CD8-positive, alpha-beta memory T cell (primary cell): ENCODE measurements at places on chromosomes 4 and X.

DNA sequence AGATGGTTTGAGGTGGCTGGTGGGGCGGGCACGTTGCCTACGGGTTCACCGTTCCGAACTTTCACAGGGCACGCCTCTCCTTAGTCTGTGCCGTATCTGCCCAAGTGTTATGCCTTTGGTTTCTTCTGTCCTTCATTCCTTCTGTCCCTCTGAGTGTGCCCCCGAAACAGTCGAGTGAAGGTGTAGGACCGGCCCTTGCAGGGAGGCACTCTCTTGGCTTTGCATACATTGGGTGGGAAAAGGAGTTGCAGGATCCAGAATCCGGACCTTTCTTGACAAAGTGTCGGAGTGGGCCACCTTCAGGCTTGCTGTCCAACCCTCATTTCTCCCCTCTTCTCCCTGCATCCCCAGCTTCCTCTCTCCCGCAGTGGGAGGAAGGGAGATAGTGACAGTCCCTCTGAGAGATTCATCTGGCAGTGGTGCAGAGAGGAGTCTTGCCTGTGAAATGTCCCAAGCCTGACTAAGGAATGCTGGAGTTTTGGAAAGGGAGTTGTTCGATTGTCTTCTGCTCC lies 569 bp downstream of the ARFIP1 start:
- DNase-seq = no peak

DNA sequence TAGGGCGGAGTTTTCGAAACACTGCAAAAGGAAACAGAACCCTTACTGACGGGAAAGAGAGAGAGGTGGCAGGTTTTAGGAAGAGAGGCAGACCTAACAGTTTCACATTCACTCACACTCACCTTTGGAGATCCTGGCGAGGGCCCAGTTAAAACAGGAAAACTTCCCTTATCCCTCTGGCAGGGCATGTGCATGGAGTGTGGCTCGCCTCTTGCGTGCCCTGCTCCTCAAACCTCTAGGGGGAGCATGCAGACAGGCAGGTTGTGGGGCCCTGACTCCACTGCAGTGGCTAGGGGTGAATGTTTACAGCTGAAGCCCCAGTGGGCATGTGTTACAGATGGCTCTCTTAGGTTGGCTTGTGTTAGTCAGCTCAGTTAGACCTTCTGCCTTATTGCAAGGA lies 451.5 kb downstream of the UBE2NL start:
- DNase-seq = no peak

DNA sequence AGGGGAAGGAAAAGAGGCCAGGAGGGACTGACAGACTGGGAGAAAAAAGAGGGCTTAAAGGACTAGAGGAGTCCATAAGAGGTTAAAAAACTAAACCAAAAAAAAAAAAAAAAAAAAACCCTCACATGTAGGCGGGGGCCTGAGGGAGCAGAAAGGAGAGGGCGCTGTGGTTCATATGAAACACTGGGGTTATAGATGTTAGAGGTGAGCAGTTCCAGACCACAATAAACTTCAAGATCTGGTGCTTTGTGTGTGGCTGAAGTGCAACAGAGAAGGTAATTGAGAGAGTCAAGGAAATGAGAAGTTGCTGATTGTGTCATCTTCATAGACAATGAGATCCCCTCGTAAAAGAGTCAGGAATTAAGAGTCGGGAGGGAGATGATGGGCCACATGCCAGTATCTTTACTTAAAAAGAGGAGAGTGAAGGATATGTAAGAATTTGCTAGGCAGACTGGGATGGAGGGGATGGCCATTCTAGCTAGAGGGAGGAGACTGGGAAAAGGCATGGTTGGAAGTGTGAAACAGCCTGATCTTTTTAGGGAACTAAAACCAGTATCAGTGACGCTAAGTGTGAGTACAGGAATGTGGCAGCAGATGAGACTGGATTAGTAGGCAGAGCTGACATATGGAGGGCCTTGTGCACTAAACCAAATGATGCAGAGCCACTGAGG lies 18.4 kb upstream of the OGT start:
- peak; percentile 61 for DNase-seq

DNA sequence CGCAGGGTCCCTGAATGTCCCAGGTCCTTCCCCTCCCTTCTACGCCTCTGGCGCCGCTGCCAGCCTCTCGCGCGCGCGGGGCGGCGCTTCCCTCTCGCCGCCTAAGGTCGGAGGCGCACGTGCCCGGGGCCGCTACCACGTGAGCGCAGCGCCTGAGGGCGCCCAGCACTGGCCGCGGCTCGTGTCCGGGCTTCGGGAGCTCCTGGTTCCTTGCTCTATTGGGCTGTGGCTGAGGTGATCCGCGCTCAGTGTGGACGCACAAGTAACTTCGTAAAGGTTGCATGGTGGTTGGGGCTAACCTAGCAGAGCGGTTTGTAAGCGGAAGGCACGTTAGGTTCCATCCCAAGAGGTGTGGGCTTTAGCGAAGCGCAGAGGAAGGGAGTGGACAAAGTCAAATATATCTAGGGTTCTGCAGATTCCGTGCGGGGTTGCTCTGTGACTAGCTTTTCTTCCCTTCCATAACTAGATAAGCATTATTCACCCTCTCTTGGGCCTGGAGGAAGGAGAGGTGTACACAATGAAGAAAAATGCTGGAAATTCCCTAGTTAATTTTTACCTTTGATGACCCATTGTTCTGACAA lies 1.8 kb downstream of the TLL1 start:
- DNase-seq = no peak
